ENCODE measurements at places on chromosomes 4 and X. TPM values are rescaled to one million over a fixed set of nuclear protein-coding genes. Genes with fewer than 3 reads are reported as not detected.
A peak's percentile ranks its signal among the peaks of the same experiment; 100 is the strongest.

The MAGEC3 gene
- total RNA-seq: not detected

DNA sequence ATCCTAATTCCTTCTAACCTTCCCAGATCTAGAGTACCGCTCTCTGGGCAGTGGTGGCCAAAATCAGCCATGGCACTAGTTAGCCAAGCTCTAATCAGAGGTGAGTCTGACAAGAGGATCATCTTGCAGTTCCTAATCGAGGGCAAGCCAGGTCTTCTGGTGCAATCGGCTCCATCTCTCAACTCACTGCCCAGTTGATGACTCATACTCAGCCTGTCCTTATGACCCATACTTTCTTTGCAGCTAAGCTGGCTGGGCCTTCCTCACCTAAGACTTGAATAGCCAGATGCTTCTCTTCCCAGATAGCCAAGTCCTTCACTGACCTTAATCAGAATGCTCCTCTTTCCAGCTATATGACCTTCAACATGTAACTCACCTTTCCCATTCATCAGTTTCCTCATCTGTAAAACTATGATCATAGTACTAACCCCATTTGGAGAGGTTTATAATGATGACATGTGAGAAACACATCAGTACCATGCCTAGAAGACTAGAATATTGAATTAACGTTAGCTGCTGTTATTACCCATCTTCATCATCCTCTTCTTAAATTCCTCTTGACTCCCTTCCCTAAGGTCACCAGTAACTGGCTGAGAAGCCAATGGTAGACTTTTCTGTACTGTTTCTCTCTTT, 57.1 kb downstream of the RELL1 start:
- H3K4me1 ChIP-seq: no peaks in the 10 kb centered on the region
- no peak for DNase-seq
- no peak overlapping the region for H3K27ac ChIP-seq
- no peak overlapping the region for H3K4me3 ChIP-seq
- H3K36me3 ChIP-seq: peaks cover 55% of the 10 kb centered on the region
- H3K27me3 ChIP-seq: no peaks in the 10 kb centered on the region

- H3K27me3 ChIP-seq: no peaks in the 10 kb centered on the region
- peaks cover 7% of the 10 kb centered on the region for H3K4me1 ChIP-seq
- no peak overlapping the region for H3K4me3 ChIP-seq
- peak; percentile 27 for DNase-seq
- no peak overlapping the region for H3K27ac ChIP-seq
Observed at GRCh38 chrX:118615141-118615540, 112.3 kb upstream of the IL13RA1 start.

DNA sequence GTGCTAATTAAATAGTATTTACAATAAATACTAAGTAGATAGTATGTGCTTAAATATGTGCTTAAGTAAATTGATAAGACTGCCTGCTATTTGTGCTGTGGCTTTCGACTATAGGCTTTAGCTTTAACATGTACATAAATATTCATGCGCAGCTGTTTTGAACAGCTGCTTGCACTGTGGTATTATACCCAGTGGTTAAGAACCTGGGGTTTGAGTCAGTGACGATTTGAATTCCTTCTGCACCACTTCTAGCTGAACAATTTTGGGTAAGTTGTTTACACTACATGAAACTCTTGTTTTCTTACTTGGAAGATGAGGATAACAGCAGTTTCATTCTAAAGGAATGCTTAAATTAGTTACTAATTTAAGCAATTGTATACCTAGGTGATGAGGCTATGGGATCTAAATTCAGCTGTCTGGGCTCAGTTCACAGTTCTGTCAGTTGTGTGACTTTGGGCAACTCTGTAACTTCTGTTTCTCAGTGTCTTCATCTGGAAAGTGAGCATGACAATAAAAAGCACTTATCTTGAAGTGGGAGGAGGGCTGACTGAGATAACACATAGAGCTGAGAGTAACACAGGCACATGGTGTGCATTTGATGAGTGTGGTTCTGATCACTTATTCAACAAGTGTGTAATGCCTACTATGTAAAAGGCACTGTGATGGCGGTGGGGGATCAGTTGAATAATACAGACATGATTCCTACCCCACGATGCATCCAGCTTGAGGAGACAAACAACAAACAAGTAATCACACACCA, 37.0 kb downstream of the HPGDS start:
- DNase-seq: peak; percentile 68
- H3K27ac ChIP-seq: peak overlapping the region; percentile 6
- H3K4me1 ChIP-seq: peaks cover 36% of the 10 kb centered on the region
- H3K27me3 ChIP-seq: no peaks in the 10 kb centered on the region
- H3K4me3 ChIP-seq: no peak overlapping the region

- no peak overlapping the region for H3K27ac ChIP-seq
- H3K4me3 ChIP-seq: no peak overlapping the region
- H3K27me3 ChIP-seq: no peaks in the 10 kb centered on the region
- no peaks in the 10 kb centered on the region for H3K36me3 ChIP-seq
Observed at GRCh38 chrX:2441466-2441865, 59.3 kb downstream of the DHRSX start.

DNA sequence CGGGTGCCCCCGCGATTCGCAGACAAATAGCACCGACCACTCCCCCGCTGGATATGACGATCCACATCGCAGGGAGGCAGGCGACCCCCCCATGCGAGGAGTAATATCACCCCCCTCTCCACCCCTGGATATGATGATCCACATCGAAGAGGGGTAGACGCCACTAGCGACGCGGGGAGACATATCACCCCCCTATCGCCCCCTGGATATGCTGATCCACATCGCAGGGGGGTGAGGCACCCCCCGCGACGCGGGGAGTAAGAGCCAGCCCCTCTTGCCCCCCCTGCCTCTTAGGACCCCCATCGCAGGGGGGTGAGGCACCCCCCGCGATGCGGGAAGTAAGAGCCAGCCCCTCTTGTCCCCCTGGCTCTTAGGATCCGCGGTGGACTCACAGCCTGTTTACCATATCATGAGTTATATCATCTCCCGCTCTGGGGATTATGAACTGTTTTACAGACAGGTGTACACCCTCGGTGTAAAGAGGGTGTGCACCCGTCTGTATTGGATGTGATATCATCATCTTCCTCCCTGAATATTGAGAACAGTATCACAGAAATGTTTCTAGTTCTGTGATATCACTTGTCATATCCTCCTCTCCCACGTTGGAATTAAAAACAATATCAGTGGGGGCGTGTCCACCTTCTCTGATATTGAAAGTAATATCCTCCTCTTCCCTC, 22.7 kb upstream of the DRD5 start:
- no peak overlapping the region for H3K27ac ChIP-seq
- H3K27me3 ChIP-seq: no peaks in the 10 kb centered on the region
- H3K4me3 ChIP-seq: no peak overlapping the region
- no peak for DNase-seq
- H3K4me1 ChIP-seq: no peaks in the 10 kb centered on the region

DNA sequence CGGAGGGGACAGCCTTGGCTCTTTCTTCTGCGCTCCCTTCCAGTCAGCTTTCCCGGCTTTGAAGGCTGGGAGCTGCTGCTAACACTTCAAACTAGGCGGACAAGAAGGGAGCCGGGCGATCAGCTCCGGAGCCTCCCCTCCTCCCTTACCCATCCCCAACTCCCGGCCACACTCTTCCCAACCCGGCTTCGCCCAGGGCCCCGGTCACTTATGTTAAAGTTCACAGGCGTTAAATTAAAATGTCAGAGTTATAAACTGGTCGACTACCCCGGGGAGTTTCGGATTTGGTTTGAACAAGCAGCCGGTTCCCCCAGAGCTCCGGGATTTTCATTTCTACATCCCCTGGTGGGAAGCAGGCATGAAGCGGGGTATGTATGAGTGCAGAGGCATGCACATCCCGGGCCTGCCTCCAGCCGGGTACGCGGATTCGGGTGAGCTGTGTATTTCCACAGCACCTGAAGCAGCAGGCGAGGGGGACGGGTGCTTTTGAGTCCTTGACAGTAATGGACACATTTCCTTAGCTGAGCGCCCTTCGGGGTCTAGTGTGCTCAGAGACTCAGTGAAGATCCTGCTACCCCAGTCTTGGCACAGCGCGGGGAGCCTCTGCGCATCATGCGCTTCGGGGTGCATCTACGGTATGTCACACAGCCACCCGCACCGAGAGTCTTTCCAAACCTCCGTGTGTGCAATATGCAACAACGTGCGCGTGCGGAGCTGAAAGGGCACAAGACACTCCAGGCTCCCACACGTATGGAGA, 880 bp downstream of the UNC5C start:
- no peak overlapping the region for H3K27ac ChIP-seq
- no peaks in the 10 kb centered on the region for H3K36me3 ChIP-seq
- no peak for DNase-seq
- no peaks in the 10 kb centered on the region for H3K27me3 ChIP-seq

The F9 gene
- total RNA-seq: not detected

- DNase-seq: no peak
- H3K27me3 ChIP-seq: no peaks in the 10 kb centered on the region
- H3K4me1 ChIP-seq: peaks cover 6% of the 10 kb centered on the region
- H3K36me3 ChIP-seq: no peaks in the 10 kb centered on the region
Observed at GRCh38 chr4:188429965-188430364, 290.7 kb downstream of the TRIML1 start.

The MAGEH1 gene
- 8.6 TPM for total RNA-seq

DNA sequence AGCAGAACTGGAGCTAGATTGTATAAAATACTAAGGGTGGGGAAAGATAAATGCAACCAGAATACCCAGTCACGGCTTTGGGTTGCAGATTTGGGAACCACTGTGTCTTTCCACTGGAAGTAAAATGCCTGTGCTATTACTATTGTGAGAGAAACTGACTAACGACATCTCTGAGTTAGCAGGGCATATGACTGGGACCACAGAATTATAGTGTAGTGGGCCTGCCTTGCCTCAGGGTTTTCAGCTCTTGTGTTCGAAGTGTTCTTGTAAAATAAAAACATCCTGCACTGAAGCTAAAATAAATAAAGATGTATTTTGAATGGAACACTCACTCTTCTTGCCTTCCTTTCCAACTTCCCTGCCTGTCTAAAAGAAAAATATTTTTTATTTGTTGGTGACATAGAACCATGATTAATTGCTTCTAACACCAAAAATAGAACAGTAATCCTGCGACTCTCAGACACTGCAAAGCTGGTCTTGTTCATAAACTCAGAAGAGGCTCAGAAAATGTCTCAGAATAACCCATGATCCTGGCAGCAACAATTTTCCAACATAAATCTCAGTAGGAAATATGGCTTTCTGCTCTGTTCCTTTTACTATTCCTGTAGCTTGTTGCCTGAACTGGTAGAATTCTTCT, 104.2 kb downstream of the FAM47B start:
- H3K4me3 ChIP-seq: no peak overlapping the region
- H3K27ac ChIP-seq: no peak overlapping the region
- no peak for DNase-seq
- no peaks in the 10 kb centered on the region for H3K27me3 ChIP-seq
- no peaks in the 10 kb centered on the region for H3K4me1 ChIP-seq

DNA sequence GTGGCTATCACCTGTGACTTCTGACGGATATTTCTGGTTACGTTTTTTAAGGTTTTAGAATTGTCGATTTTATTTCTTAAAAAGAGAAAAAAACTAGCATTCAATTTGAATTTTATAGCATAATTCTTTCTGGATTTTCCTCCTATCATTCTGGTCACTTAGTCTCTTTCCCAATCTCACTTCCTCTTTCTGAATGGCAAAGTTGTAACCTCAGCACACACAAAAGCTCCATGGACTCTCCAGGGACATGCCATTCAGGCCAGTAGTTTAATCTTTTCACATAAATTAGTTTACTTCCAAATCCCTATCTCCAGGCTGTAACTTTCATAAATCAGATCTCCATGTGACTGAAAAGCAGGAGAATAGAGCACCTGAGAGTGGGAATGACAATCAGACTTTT, 110.7 kb downstream of the ARAP2 start:
- no peak for DNase-seq
- H3K36me3 ChIP-seq: no peaks in the 10 kb centered on the region
- no peak overlapping the region for H3K27ac ChIP-seq
- no peaks in the 10 kb centered on the region for H3K4me1 ChIP-seq

- DNase-seq: no peak
- H3K27ac ChIP-seq: no peak overlapping the region
- H3K27me3 ChIP-seq: no peaks in the 10 kb centered on the region
- H3K4me1 ChIP-seq: no peaks in the 10 kb centered on the region
- no peak overlapping the region for H3K4me3 ChIP-seq
- no peaks in the 10 kb centered on the region for H3K36me3 ChIP-seq
Observed at GRCh38 chr4:45855857-45856256, 268.0 kb downstream of the GABRG1 start.

- H3K27me3 ChIP-seq: no peaks in the 10 kb centered on the region
- H3K4me3 ChIP-seq: no peak overlapping the region
- H3K4me1 ChIP-seq: 0 out of 2 replicates have a peak, but pooled peaks cover 3% of the 10 kb centered on the region
- DNase-seq: no peak
Observed at GRCh38 chrX:44314808-44315207, 28.7 kb downstream of the EFHC2 start.

GRCh38 chrX:102715967-102716366, 3.7 kb downstream of the GPRASP2 start:
- H3K36me3 ChIP-seq: no peaks in the 10 kb centered on the region
- DNase-seq: no peak
- H3K4me3 ChIP-seq: no peak overlapping the region
- H3K27ac ChIP-seq: no peak overlapping the region

DNA sequence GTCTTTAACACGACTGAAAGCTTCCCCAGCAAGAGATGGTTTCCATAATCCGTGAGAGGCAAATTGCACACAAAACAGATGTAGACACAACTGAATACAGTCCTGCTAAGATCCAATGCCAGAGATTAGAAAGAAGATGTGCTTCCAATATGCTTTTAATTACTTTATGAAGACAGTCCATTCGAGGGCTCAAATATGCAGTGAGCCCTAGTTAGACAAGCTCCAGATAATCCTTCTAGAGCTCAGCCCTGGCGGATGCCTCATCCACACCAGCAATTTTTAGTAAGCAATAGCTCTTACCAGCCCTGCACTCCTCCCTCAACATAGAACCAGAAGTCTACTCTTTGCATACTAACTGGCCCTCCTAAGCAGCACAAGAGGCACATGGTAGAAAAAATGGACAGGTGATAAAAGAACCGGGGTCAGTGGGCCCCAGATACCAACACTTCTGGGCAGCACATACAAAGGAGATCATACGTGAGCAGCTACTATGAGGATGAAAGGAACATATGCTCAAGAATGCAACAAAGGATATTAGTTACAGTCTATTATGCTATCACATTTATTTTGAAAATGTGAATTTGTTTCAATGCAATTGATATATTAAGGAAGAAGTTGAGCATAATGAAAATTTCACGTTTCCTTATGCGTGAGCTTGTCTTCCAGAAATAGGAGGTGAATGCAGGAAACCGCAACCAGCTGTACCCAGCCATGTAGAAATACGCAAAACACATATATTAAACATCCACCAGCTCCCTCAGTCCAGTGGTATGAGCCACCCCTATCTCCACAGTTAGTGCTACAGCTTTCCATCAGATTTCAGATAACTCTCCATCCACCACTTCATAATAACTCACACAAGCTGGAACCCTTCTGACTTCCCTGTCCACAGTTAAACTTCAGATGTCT, 34.3 kb downstream of the GPC4 start:
- H3K4me3 ChIP-seq: no peak overlapping the region
- no peaks in the 10 kb centered on the region for H3K27me3 ChIP-seq
- no peaks in the 10 kb centered on the region for H3K4me1 ChIP-seq
- DNase-seq: no peak
- H3K27ac ChIP-seq: no peak overlapping the region
- H3K36me3 ChIP-seq: no peaks in the 10 kb centered on the region

- no peak overlapping the region for H3K27ac ChIP-seq
- H3K27me3 ChIP-seq: 0 out of 2 replicates have a peak, but pooled peaks cover 5% of the 10 kb centered on the region
- H3K4me3 ChIP-seq: no peak overlapping the region
- no peak for DNase-seq
Observed at GRCh38 chr4:14621731-14622463, 380.4 kb upstream of the CPEB2 start.

GRCh38 chr4:58734030-58734674, 1624.0 kb upstream of the IGFBP7 start:
- no peaks in the 10 kb centered on the region for H3K36me3 ChIP-seq
- no peak for DNase-seq
- no peak overlapping the region for H3K27ac ChIP-seq
- peaks cover 4% of the 10 kb centered on the region for H3K4me1 ChIP-seq
- no peak overlapping the region for H3K4me3 ChIP-seq
- no peaks in the 10 kb centered on the region for H3K27me3 ChIP-seq

The IRF2 gene
- 6.5 TPM for total RNA-seq

The DAPP1 gene
- 0.18 TPM for total RNA-seq

Data from SJCRH30 (cell line).